ENCODE measurements at places on chromosomes 4 and X.

- no peak for DNase-seq
Observed at GRCh38 chr4:178255172-178255571, 812.9 kb upstream of the AGA start.

DNA sequence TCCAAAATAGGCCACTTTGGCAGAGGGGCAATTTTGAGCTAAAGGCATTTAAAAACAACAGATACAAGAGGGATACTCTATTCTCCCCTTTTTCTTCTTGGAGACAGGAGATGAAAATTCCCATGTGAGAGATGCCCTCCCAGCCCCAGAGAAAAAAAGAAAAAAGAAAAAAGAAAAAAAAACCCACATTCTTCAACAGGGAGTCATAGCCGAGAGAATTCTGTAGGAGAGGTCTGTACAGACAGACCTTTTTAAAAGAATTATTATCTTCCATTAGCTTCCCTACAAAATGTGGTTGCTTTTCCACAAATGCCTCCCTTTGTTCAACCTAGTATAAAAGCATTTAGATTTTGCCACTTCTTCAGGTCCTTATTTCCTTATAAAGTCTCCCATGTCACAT, 89.9 kb downstream of the SPCS3 start:
- DNase-seq = no peak

DNA sequence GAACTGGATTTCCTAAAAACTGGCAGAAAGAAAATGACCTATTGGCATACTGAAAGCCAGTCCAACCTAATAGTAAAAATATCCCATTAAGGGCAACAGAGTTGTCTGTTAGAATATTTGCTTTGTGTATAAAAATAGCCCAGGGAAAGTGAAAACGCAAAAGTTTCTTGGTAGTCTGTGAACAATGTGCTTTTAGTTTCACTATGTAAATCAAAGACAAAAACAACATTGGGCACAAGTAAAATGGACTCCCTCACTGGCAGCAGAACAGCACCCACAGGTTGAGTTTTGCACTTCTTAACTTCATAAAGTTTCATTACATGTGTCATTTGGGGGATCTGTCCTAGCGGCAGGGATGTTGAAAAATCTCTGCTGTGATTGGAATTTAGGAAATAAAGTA, 4.3 kb upstream of the FGG start:
- no peak for DNase-seq

DNA sequence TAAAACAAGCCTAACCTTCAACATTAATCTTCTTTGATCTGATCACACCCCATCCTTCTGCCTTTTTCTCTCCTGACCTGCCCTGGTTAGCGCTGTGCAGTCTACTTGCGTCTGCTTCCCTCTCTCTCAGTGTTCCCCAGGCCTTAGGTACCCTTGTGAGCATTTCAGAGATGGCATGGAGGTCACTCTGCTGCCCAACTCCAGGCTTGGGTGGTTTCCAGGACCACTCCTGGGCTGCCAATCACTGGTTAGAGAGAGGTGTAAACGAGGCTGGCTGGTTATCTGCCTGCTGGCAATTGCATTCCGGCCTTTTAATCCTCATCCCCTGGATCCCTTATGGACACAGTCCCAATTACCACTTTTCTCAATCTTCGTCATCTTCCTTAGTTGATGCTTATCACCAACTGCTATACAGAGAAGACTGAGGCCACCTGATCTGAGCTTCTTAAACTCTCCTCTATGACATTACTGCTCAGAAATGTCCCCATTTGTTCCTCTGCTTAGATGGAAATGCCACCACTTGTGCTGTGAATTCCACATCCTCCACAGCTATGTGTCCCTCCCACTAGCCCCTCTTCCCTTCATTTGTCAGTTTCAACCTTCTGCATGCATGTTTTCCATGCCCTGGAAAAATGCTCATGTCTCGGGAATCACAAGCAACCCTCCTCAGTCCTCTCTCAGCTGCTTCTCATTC, 29.0 kb upstream of the BCLAF3 start:
- DNase-seq = no peak

GRCh38 chrX:132636080-132636479, 147.2 kb upstream of the MBNL3 start:
- DNase-seq = no peak

DNA sequence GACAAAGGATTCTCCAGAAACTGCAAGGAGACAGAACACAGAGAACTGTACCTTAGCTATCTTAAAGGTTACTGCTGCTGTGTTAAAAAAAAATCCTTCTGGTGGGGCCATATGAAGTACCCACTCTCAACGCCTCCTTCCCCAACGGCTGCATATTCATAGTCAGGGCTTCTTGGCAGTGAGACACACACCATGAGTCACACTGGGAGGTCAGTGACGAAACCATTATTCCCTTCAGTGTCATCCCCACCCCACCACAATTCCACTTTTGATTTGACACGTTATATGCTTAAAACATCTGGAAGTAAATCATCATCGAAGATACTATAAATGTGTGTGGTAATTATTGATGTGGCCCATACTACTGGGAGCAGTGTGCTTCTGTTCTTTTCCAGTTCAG, 271.5 kb downstream of the LDB2 start:
- DNase-seq = peak; percentile 28

GRCh38 chr4:183249854-183250253, 70.2 kb downstream of the CLDN22 start:
- peak; percentile 45 for DNase-seq

Measured in umbilical cord (tissue), 2 donors.